NCI-H226 (cell line): ENCODE measurements at places on chromosomes 1 and 21.
A peak's percentile ranks its signal among the peaks of the same experiment; 100 is the strongest.

DNA sequence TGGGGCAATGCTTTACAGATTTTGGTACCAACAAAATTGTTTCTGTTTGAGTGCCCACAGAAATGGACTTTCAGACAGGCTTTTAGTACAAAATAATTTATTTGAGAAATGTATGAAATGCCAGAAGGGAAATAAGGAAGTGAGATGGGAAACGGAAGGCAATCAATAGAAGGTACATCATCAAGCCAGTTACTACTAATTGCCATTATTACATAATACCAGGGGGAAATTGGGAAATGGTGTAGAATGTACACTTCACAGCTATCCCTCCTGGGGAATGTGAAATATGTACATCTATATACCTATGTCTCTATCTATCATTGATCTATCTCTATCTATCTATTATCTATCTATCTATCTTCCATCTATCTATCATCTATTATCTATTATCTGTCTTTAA lies 264.6 kb upstream of the B3GALT2 start:
- no peak for DNase-seq

GRCh38 chr1:54230507-54231339 lies 30.8 kb downstream of the MRPL37 start:
- DNase-seq: no peak

DNA sequence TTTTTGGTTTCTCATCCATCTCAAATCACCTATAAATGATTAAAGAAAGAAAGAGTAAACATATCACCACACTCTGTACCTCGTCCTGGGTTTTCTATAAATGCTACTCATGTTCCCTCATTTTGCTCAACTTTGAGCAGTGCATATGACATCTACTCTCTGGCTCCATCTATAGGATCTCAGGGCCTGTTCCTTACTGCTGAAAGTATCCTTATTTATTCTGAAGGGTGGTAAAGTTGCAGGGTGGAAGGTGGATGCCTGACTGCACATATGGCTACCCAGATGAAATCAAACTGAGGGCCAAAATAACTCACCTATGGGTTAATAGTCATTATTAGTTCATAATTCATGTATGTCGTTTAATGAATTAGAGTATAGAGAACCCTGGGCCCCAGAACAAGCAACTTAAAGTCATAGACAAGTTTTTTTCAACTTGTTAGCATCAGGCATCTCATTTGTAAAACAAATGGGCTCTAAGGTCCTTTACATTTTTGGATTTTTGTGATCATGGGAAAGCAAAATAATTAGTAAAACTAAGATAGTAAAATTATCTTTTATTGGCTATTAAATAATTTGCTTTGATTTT lies 46.5 kb downstream of the NCF2 start:
- DNase-seq: peak; percentile 7

- no peak for DNase-seq
Observed at GRCh38 chr1:203148579-203148978, 21.1 kb downstream of the ADORA1 start.

DNA sequence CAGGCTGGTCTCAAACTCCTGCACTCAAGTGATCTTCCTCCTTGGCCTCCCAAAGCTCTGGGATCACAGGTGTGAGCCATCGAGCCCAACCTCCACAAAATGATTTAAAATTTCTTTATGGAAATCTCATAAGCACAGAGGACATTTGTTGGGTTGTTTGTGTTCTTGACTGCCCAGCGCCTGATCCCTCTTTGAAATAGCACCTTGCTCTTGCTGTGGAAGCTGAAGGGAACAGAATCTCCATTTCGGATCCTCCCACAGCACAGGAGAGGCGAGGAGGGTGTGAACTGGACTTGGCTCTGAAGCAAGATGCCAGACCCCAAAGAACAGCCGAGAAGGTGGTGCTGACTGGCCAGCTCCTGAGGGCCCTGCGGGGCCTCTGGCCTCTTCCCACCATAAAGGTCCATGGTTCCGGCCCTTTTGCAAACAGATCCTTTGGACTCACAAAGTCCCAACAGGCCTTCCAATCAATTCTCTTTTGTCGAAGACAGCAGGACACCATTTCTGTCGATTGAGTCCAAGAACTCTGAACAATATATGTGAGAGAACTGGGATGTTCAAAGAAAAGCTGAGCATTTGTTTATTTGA lies 45.6 kb upstream of the COA6 start:
- DNase-seq: no peak

- DNase-seq: peak; percentile 55
Observed at GRCh38 chr1:66996018-66996682, 57.8 kb downstream of the SLC35D1 start.

DNA sequence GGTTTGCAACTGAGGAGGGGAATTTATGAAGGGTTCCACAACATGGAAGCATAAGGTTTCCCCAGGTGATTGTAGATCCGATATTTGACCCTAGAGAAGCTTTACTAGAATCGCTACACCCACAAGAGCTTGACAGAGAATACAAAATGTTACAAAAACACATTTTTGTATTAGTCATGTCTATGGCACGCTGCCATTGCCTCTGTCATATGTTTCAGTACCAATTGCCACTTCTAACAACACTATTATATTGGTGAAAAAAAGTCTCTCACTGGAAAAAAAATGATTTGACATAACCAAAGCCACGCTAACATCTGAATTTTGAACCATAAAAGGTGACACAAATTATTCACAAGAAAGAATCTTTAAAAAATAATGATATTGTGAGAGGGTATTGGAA lies 214.5 kb downstream of the KCNT2 start:
- peak; percentile 7 for DNase-seq

DNA sequence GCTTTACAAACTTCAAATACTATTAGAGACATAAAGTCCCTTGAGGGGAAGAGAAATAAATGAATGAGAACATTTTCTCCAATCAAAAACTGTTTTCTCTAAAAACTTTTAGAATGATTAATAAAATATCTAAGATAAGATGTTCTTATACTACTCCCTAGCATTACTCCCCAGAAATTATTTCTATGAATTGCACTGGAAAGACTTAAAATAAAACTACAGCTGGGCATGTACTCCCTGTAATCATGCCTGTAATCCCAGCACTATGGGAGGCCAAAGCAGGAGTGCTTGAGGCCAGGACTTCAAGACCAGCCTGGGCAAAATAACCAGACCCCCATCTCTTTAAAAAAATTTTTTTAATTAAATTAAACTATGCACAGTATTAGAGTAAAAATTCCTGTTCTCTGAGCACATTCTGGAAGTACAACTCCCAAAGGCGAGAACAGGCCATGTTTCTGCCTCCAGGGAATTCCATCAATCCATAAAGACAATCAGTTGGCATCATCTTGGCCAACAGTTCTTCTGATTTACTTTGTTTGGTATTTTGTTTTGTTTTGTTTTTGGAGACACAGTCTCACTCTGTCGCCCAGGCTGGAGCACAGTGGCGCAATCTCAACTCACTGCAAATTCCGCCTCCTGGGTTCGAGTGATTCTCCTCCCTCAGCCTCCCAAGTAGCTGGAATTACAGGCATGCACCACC lies 77.9 kb downstream of the TGFBR3 start:
- DNase-seq: peak; percentile 47

DNA sequence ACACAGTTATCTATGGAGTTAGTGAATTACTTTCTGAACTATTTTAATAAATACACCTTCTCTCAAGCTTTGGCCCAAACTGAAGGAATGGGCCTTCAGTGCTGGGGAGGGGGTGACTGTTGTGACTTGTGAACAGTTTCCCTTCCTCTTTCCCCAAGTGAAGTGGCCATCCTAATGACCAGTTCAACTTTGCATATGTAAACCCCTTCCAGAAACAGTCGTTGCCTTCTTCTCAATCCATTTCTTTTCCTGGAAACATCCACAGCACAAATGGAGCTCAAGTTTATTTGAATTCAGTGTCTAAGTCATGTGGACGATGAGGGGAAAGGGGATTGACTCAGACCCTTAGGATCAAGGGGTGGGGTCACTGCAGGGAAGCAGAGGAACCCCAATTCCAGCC lies 1.3 kb upstream of the INPP5B start:
- DNase-seq: no peak

GRCh38 chr1:156471496-156472490 lies 28.8 kb downstream of the MEF2D start:
- DNase-seq: no peak

- DNase-seq: peak; percentile 80
Observed at GRCh38 chr1:89274411-89274857, 1.8 kb upstream of the GBP5 start.

- no peak for DNase-seq
Observed at GRCh38 chr1:157517016-157517415, 35.3 kb downstream of the FCRL5 start.

GRCh38 chr21:38349111-38349746 lies 92.4 kb downstream of the KCNJ15 start:
- DNase-seq: no peak

- no peak for DNase-seq
Observed at GRCh38 chr1:229095325-229095724, 175.6 kb upstream of the RAB4A start.

DNA sequence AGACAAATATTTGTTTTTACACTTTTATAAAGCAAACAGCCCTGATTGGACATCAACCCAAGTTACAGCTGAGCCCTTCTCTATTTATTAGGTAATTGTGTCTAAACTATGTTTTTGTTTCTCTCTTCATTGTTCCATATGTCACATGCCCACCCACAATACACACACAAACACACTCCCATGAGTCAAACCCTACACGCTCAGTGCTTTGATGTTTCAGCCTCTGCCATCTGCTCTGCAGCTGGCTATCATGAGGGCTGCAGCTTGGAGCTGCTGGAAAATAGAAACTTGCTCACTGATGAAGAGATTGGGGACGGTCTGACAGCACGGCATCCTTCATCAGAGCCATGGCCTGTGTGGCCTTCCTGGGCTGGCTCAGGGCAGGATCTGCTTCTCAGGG lies 41.7 kb downstream of the PSMG1 start:
- no peak for DNase-seq

DNA sequence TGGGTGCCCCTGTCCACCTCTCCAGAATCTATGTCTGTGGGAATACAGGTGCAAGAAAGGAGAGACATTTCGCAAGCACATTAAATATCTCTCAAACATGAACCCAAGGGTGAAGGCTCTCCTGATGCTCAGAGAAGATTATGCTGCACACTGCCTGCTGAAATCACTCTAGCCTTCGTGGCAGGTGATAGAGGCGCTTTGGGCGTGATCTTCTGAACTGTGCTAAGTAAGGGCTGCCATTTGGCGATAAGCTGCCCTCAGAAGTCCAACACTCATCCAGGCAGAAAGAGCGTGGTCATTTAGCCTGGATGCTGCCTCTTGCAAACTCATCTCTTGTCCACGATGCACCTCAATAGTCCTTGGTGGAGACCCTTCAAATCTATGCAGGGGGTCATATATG lies 241.9 kb downstream of the KAZN start:
- DNase-seq: no peak

GRCh38 chr1:167676205-167676915 lies 45.4 kb upstream of the MPZL1 start:
- DNase-seq: no peak

GRCh38 chr1:173925306-173926242 lies 8.4 kb upstream of the SERPINC1 start:
- DNase-seq: no peak

DNA sequence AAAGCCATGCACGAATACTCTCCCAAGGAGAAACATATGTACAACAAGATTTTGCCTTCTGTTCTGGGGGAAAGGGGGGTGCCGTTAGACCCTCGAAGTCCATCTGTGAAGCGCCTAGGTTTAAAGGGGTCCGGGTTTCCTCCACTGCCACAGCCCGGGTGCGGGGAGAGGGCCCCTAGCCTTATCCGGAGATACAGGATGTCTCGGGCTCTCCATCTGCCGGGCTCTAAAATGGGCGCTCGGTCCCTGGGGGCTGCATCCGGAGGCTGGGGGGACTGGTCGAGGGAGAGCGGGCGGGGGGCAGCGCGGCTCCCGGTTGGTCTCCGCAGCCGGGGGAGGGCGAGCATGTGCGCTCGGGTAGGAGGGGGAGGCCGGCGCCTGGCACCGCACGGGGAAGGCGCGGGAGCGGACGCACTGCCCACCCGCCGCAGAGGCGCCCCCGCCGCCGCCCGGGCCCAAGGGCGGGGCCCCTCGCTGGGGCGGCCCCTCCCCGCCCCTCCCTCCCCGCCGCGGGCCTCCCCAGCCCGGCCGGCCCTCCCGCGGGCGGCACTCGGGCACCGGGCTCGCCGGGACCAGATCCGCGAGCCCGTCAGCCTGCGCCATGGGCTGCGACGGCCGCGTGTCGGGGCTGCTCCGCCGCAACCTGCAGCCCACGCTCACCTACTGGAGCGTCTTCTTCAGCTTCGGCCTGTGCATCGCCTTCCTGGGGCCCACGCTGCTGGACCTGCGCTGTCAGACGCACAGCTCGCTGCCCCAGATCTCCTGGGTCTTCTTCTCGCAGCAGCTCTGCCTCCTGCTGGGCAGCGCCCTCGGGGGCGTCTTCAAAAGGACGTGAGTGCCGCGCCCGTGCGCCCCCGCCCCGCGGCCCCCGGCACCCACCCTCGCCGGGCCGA lies 63.1 kb downstream of the ELK4 start:
- DNase-seq: no peak

- DNase-seq: no peak
Observed at GRCh38 chr21:34203851-34204420, 130.6 kb downstream of the MRPS6 start.

DNA sequence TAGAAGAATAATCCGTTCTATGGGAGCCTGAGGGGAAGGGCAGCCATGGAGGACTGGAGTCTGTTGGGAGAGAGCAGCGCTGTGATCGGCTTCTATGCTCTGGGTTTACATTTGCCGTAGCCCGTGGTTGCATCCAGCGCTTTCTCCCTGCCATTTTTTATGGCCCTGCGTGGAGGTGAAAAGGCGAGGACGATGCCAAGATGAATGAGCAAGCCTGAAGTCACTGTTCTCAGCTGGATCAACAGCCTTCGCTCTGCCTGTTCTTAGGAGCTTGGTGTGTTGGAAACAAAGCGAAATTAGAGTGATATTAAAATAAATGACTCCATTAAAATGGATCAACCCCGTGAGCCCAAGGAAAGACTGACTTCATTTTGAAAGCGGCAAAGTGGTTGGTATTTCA lies 120.2 kb downstream of the KCNJ6 start:
- no peak for DNase-seq

DNA sequence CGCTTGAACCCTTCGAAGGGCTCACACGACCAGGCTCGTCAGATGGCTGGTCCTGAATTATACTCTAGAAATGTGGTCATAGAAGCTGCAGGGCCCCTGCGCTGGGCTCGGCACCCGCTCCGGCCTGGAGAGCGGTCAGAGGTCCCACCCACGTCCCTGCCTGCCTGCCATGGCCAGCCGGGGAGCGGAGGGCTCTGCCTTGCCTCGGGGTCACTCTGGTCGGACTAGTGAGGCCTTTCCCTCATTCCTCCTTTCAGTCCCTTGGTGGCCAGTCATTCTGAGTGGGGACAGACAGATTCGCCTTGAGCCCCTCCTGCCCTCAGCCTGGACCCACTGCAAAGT lies 529 bp upstream of the MARCKSL1 start:
- DNase-seq: no peak
